ENCODE measurements at places on chromosomes 1 and 21.

DNA sequence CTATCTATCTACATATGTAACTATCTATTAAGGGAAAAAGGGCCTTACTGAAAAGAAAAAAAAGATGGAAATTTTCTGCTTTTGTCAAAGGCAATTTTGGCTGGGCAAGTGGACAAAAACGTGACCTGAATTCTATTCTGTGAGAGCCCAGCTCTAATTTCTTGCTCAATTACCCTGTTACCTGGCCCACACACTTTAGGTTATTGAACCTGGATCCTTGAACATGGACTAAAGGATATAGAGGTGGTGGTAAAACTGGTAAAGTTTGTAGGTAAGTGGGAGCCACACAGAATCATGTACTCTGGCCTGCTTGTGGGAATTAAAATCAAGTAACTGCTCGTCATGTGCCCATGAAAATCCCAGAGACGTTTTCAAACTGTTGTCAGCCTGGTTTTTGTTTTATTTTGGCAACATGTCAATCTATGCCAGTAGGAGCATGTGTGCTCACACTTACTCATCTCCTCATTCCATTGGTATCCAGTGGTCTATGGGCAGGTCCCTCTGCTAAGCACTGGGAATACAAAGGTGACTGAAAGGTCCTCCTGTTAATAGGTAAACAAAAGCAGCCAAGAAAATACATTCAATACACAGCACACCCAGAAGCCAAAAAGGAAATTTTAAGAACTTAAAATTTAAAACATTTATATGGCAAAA lies 113.7 kb upstream of the WARS2 start:
- DNase-seq: no peak

DNA sequence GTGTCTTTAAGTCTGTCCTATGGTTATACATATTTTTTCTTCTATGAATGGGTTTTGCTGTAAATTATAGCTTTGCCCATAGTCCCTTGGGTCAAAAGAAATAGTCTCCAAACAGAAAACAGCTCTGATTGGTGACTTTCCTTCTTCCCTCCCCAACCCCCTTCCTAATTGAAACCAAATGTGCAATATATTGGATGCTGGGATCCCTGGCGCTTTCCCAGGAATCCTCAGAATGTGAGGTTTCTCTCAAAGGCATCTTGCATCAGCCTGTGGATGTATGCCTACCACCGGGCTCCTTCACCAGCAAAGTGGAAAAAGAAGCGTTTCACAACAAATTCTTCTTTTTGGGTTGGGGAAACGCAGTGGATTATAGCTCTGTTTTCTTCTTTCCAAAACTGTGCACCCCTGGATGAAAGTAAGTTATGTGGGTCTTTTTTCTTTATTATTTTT lies at the start of gene DDR2:
TSS of gene DDR2 (plus strand) at position 248 of the 450 bp plus-strand sequence. CDS start 86,600 bp downstream, outside the sequence.
- DNase-seq: no peak

DNA sequence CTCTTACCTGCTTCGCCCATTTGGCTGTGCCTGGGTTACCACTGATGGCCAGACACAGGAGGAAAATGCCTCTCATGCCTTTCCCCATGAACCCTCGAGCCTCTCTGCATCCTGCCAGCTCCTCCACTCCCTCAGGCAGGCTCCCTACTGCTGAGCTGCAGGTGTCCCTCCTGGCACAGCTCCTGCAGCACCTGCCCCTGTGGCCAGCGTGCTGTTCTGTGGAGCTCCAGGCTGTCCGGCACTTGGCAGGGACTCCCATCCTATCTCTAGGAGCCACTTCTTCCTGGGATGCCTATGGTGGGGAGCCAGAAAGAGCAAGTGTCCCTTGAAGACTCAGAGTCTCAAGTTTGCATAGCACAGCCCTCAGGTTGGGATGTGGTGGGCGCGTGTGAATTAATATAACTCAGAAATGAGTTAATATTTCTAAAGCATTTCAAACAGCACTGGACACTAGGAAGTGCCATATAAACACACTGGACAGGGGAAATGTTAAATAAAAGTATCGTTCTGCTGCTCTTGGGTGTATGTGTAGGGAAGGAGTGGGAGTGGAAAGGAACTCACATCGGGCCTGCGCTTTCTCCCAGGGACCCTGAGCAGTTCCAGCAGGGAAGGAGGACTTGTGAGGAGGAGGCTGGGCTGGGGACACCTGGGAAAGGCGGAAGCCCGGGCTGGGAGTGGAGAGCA lies 2.7 kb downstream of the LRRC71 start:
- no peak for DNase-seq

- DNase-seq: peak; percentile 55
Observed at GRCh38 chr1:81800695-81801650, at the start of gene ADGRL2. Gene ADGRL2, plus strand, starts transcription at chr1:81800934. Its CDS starts 36,051 bp downstream, at chr1:81836985.

- DNase-seq: no peak
Observed at GRCh38 chr21:28751176-28751575, 241.5 kb downstream of the LTN1 start.

DNA sequence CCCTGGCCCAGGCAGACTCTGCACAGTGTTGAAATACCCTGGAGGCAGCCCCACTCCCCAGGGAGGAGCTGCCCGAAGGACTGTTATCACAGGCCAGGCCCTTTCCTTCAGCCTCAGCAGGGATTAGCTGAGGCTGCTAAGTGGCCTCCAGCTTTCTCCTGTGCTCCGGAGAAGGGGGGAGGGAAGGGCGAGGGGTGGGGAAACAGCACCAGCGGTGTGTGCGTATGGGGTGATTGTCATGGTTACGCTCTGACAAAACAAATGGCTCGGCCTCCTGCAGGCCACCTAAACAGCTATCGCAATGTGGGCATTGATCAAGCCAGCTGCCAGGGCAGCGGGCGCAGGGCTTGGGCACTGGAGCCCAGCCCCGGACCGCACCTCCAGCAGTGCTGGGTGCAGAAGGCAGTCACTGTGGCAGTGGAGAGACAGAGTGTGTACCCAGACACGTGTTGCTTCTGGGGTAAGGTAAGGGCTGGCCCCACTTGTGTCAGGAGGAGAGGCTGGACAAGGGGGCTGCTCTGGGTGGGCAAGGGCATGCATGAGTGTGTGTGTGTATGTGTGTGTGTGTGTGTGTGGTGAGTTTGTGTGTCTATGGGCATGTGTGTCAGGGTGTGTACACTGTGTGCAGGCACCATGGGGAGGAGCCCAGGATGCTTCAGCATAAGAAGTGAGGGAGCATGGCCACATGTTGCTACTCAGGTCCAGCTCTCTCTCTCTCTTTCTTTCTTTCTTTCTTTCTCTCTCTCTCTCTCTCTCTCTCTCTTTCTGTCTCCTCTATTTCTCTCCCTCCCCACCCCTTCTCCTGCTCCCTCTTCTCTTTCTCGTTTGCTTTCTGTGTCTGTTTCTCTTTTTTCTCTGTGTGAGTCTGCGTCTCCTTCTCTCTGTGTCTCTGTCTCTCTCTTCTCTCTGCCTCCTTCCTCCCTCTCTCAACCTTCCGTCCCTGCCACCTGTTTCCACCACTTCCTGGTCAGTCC lies at the start of gene VWA5B1:
TSS of gene VWA5B1 (plus strand) at position 252 of the 974 bp plus-strand sequence. CDS start 19,727 bp downstream, outside the sequence.
- peak; percentile 71 for DNase-seq

GRCh38 chr1:12290828-12291227 lies 61.0 kb downstream of the VPS13D start:
- no peak for DNase-seq

DNA sequence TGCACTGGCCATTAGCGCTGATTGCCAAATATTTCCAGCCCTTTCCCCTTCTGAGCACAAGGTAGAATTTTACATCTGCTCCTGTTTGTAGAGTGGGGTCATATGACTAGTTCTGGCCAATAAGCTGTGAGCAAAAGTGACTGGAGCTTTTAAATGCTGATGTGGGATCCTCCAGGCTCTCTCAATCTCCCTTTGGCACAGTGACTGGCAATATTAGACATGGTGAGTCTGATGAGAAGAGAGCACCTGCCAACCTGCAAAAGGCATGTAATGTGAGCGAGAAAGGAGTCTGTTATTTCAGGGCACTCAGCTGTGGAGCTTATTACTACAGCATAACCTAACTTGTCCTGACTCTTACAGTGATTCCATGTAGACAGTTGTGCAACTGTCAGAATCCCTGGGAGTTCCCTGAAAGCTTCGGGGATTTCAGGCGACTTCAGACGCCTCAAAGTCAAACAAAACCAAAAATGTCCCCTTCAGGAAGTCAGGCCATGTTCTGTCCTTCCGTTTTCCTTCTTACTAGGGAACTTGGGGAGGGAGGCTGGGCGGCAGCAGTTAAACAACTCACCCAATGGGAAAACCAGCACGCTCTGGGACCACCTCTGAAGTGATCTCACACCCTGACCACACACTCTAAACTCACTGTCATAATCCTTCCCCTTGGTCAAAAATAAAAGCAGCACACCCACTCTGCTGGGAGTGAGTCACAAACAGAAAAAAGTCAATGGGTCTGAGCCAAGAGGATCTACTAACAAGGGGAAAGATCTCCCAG lies 3.6 kb upstream of the RASSF5 start:
- no peak for DNase-seq

DNA sequence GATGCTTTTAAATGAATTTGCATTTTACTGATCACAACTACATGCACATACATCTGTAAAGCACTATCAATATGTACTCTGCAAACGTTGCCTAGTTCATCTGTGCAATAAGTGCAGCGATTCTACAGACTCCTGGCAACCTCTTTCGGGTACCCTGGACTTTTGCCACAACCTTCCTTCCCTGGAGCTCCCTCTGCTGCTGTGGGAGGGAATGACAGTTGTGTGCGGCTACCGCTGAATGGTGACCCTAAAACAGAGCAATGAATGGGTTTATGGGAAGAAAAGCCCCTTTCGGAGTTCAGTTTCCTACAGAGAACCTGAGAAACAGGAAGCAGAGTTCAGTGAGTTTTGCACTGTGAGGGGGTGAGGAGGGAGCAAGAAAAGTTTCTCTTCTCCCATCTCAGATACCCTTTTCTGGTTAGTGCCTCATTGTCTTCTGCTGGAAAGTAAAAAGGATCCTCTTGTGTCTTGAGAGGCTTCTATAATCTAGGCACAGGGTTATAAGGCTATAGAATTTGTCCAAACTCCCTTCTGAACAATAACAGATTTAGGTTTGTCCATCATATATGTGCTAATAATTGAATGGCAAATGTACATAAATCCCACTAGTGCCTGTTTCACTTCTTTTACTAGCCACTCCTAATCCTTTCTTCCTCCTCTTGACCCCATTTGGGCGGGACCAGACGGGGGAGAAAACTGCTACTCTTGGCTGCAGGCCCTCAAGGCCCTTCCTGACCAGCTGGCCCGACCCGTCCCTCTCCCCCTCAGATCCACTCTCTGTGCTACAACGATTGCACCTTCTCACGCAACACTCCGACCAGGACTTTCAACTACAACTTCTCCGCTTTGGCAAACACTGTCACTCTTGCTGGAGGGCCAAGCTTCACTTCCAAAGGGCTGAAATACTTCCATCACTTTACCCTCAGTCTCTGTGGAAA lies 19.8 kb upstream of the SARS1 start:
- DNase-seq: peak; percentile 45

- DNase-seq: peak; percentile 12
Observed at GRCh38 chr1:216723274-216723780, at the start of gene ESRRG. Gene ESRRG, minus strand, starts transcription at chr1:216723429. Its CDS starts 130 bp downstream, at chr1:216723299.

DNA sequence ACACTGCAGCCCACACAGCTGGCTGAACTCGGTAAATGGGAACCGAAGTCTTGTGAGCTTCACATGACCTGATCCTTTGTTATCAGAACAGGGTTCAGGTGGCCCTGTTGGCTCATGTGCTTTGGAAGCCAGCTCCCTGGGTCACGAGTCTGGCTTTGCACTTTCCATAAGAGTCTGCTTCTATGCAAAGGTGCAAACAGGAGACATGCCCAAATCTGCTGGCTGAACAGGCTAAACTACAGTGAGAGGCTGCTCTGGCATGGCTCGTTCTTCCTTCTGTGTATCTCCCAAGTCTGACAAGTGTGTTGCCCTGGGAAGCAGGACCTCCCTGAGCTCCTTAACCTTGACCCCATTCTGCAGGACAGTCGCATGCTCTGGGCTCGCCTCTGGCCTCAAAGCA lies 549.6 kb downstream of the KIF26B start:
- DNase-seq: no peak

DNA sequence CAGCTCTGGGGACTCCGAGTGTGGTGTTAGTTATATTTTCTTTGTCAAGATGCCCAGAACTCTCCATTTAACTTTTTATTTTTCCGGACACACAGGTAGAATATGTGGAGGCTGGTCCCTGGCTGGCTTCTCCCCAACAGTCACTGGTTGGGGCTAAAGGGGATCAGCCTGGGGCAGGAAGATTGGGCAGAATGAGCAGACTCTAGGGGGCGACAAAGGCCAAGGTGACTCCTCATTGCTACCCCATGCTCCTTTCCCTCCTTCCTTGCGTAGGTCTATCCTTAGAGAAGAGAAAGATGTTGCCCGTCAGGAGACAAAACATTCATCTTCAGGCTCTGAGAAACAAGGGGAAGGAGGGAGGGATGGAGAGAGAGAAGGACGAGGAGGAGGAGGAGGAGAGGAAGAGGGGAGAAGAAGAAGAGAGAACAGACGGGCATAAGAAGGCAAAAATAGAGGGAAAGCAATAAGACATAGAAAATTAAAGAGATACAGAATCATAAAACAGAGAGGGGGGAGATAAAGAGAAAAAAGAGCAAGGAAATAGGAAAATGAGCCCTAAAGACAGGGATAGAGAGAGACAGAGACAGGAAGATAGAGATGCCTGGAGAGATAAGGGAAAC lies 89.9 kb downstream of the FOXD2 start:
- no peak for DNase-seq

DNA sequence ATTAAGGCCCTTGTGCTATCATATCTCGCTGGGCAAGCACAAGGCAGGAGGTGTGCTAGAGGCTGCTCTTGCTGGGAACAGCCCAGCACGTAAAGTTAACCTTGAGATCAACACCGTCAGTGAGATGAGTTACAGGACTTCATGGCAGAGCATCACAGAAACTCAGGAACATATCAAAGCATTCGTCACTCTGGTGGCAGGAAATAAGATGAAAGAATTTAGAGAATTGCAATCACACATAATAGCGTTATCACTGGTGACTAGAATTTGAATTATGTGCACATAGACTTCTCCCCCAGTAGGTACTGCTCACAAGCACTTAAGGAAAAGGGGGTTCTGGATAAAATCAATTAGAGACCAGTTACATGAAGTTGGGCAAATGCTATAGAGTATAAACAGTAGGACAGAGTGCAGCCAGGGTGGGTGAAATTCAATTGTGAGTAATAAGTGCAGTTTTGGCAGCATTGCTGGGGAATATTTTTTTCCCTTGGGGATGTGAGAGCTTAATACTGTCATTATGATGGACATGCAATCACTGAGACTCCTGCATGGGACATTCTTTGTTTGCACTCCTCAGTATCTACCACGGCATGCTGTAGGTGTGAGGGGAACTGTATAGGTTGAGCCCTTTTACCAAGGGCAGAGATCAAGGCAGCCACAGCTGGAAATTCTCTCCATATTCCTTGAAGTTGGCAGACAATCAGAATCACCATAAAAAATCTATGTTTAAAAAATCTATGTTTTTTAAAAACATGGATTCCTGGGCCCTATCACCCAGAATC lies 44.2 kb upstream of the ARHGAP29 start:
- DNase-seq: no peak

DNA sequence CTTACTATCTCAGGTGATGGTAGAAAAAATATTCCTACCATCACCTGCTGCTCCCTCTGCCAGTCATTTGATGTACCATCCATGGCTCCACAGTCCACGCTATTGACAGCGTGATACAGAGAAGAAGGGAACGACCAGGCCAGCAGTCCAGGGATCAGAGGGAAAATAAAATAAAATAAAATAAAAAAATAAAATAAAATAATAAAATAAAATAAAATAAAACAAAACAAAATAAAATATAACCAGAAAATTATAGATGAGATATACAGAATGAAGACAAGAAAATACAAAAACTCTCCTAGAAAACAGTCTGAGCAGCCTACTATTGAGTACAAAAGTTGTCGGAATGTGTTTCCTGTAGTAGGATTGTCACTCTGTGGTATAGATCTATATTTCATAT lies 619.4 kb upstream of the TMPRSS15 start:
- DNase-seq: no peak

- no peak for DNase-seq
Observed at GRCh38 chr1:44371206-44371605, 16.1 kb upstream of the ERI3 start.
